Thoracic aorta (tissue), 2 donors: ENCODE measurements at places on chromosomes 6 and 20. TPM values are rescaled to one million over a fixed set of nuclear protein-coding genes. Genes with fewer than 3 reads are reported as not detected.
A peak's percentile ranks its signal among the peaks of the same experiment; 100 is the strongest.

- DNase-seq: no peak
- H3K36me3 ChIP-seq: no peaks in the 10 kb centered on the region
- no peaks in the 10 kb centered on the region for H3K27me3 ChIP-seq
- H3K4me3 ChIP-seq: no peak overlapping the region
- peaks cover 29% of the 10 kb centered on the region for H3K4me1 ChIP-seq
Observed at GRCh38 chr6:53827531-53827930, 32.7 kb downstream of the LRRC1 start.

The OR2H2 gene
- not detected for total RNA-seq

DNA sequence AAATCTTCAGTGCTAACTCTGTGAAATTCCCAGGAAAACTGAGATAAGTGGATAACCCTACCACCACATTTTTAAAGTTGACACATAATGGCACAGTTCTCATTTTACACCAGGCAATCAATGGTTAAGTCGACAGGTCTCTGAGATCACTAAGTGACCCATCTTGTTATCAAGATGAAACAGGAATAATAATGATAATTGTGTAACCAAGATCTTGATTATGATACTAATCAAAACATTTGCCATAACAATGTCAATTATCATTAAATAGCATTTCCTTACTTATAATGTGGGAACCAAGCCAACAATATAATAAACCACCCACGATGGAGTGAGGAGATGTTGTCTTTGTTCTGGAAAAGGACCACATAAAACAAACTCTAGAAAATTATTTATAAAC, 541.6 kb downstream of the TFAP2B start:
- H3K4me3 ChIP-seq: no peak overlapping the region
- H3K27me3 ChIP-seq: no peaks in the 10 kb centered on the region
- no peak for DNase-seq
- no peak overlapping the region for H3K27ac ChIP-seq
- H3K4me1 ChIP-seq: no peaks in the 10 kb centered on the region

DNA sequence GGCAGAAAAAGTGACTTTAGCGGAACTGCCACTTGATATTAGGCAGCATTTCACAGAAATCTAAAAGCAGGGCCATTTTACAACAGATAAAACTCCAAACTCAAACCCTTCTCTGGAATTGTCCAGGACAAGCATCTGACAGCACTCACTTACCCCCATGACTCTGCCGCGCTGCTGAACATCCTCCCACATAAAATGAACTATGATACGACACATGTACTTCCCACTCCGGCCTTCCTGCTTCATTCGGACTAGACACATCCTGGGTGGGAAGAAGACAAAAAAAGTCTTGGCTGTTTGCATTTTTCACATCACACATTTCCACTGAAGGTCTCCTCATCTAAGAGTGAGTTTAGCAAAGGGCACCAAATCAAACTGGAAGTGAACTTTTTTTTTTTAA, 54.8 kb upstream of the FAM83C start:
- H3K36me3 ChIP-seq: peaks cover 20% of the 10 kb centered on the region
- no peak overlapping the region for H3K27ac ChIP-seq
- no peak for DNase-seq
- no peaks in the 10 kb centered on the region for H3K27me3 ChIP-seq

The BEND3 gene
- total RNA-seq: 0.54 TPM

The HSD17B8 gene
- 4.0 TPM for total RNA-seq

The C4B gene
- total RNA-seq: 108 TPM

GRCh38 chr6:13453771-13454251, 33.6 kb downstream of the GFOD1 start:
- no peaks in the 10 kb centered on the region for H3K27me3 ChIP-seq
- no peak overlapping the region for H3K4me3 ChIP-seq
- no peak for DNase-seq
- no peaks in the 10 kb centered on the region for H3K36me3 ChIP-seq

DNA sequence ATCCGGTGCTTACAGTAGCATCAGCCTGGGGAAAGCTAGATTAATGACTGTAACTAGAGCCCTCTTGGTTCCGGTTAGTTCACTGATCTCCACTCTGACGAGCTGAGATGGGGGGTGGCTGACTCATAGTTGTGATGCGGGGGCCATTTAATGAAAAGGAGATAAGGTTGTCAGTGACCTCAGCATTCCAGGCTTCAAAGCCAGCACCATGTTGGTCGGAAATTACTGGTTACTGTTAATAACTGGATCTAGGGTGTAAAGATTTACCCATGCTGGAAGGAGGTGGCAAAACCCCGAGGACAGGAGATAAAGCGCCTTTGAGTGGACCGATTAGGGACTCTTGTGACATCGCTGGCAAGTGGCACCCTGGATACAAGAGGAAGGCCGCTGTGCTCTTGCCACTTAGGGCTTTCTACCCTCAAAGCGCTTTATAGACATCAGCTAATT, 21.1 kb downstream of the FOXC1 start:
- H3K36me3 ChIP-seq: no peaks in the 10 kb centered on the region
- no peak overlapping the region for H3K4me3 ChIP-seq
- H3K27me3 ChIP-seq: no peaks in the 10 kb centered on the region
- H3K27ac ChIP-seq: peak overlapping the region; percentile 21
- no peak for DNase-seq

DNA sequence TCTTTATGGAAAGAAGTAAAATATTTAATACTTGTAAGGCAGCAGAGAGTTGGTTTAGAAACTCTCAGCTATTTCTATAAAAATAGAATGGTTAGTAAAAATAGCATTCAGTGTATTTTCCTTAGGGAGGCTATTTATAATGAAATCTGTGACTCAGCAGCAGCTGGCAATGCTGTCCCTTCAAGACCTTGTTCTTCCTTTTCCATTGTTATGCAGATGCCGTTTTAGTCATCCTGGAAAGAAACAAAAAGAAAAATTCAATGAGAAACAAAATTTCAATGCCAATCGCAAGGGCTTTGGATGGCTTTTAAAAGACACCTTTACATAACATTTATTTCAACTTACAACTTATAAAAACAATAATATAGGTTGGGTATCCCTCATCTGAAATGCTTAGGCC, 17.5 kb downstream of the MPC1 start:
- peaks cover 7% of the 10 kb centered on the region for H3K4me1 ChIP-seq
- H3K27ac ChIP-seq: peak overlapping the region; percentile 95
- H3K36me3 ChIP-seq: no peaks in the 10 kb centered on the region

- H3K27me3 ChIP-seq: no peaks in the 10 kb centered on the region
- H3K27ac ChIP-seq: no peak overlapping the region
- no peak overlapping the region for H3K4me3 ChIP-seq
- H3K4me1 ChIP-seq: no peaks in the 10 kb centered on the region
- DNase-seq: no peak
Observed at GRCh38 chr20:3014662-3015061, 28.8 kb upstream of the GNRH2 start.

DNA sequence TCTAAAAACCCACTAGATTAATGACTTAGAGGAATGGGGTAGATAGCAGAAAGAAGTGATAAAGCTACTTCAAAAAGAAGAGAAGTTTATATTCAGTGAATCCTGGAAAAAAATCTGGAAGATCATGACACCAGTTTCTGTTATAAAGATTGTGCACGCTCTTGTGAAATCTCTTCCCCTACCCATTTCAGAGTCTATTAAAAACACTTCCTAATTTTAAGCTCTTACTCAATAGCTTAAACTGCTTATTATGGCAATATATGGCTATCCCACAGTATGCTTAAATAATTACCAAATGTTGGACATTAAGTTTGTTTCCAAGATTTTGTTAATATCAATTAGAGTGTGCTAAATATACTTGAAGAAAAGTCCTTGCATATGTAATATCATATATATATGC, 585.3 kb upstream of the MAN1A1 start:
- H3K27me3 ChIP-seq: no peaks in the 10 kb centered on the region
- no peak overlapping the region for H3K27ac ChIP-seq
- no peak for DNase-seq
- H3K4me1 ChIP-seq: no peaks in the 10 kb centered on the region
- no peaks in the 10 kb centered on the region for H3K36me3 ChIP-seq
- H3K4me3 ChIP-seq: no peak overlapping the region

DNA sequence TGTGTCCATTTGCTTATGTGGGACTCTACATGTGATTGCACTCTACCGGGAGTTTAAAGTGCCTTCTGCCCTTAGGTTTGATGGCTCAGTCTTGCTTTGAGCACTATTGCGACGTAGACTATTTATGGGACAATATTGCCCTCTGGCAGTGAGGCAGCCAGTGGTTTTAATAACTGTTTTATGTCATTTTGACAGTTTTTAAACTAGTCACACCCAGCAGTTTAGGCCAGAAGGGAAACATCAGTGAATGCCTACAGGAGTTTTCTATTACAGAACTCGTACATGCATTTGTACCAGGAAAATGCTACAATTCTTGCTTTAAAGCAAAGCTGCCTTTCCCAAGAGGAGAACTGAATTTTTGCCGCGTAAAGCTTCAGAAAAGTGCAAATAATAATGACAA, 813.7 kb downstream of the KIF16B start:
- H3K4me3 ChIP-seq: no peak overlapping the region
- DNase-seq: no peak
- H3K36me3 ChIP-seq: no peaks in the 10 kb centered on the region
- no peaks in the 10 kb centered on the region for H3K27me3 ChIP-seq
- H3K4me1 ChIP-seq: peaks cover 38% of the 10 kb centered on the region

DNA sequence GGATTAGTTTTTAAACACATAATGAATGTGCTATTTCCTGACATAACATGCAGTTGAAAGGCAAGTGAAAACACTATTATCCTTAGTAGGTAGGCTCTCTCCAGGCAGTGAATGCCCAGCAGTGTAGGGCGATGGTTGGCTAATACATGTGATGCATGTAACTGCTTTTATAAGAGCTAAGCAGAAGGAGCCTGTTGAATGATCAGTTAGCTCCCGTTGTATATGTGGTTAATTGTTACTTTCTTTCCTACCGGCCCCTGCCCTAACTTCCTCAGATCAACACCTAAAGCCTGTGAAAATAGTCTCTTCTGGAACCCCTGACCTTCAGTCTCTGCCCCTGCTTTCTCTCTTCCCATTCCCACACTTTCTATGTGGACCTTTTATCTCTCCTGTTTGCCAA, 10.5 kb downstream of the SOX4 start:
- DNase-seq: no peak
- no peaks in the 10 kb centered on the region for H3K4me1 ChIP-seq
- no peaks in the 10 kb centered on the region for H3K27me3 ChIP-seq
- H3K27ac ChIP-seq: no peak overlapping the region

The RAB44 gene
- total RNA-seq: not detected

DNA sequence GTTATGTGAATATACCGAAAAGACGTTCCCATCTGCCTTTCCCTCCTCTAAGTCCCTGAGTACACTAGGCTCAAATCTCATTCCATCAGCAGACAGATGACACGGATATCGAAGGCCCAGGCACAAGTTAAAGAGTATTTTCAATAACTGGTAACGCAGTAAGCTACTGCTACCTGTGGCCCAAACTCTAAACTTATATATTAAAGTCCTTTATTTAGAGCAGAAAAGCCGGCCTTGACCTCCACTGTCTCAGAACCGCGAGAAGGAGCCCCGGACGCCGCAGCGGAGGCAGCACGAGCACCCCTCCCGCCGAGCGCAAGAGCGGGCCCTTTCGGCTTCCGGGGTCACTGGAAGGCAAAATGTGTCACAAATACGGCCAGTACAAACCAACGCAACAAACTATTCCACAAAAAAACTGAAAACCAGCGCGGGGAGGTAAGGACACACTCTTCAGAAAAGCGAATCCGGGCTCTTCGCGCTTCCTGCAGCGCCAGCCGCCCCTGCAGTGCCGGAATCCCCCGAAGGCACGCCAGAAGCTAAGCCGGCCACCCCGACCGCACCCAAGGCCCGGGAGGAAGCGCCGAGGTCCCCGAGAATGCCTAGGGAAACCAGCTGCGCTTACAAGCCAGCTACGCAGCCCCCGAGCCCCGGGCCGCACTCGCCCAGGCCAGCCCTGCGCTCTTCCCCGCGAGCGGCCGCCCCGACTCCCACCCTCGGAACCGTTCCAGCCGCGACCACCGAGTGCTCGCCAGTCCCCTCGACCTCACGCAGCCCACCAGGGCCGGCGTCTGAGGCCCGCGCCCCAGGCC, 681 bp downstream of the DIDO1 start:
- peak overlapping the region; percentile 97 for H3K4me3 ChIP-seq
- peak overlapping the region; percentile 96 for H3K27ac ChIP-seq
- peaks cover 53% of the 10 kb centered on the region for H3K4me1 ChIP-seq
- no peaks in the 10 kb centered on the region for H3K27me3 ChIP-seq

- no peaks in the 10 kb centered on the region for H3K27me3 ChIP-seq
- H3K27ac ChIP-seq: no peak overlapping the region
- no peak overlapping the region for H3K4me3 ChIP-seq
- H3K4me1 ChIP-seq: no peaks in the 10 kb centered on the region
Observed at GRCh38 chr20:48214601-48215000, 429.3 kb upstream of the SULF2 start.

The PHACTR1 gene
- total RNA-seq: 69.1 TPM

The TFAP2D gene
- not detected for total RNA-seq

DNA sequence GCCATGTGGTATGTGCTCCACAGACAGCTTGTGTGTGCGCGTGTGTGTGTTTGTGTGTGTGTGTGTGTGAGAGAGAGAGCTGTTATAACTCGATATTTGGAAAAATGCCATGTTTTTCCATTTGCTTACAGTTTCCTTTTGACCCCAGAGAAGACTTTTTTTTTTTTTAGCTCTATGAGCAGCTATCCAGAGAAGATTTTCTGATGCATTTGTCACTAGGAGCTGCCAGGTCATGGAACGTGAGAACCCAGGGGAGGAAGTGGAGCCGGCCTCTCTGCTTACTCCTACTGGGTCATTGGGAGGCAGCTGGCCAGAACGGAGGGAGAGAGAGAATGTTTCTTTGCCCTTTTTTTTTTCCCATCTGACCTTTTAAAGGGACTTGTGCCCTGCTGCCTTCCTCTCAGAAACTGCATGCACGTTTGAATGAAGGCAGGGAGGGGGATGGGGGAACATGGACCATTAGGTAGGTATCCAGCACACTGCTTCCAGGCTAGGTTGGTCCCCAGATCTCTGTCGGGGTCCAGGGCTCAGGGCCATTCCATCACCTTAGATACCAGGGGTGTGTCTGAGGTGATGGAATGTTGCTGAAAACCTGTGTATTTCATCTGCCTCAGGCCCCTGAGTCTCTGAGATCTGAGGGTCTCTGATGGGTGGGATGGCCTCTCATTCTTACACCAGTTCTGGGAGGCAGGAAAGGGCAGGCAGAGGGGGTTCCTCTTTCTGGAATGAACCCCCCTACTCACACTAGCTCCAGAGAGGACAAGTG, 11.2 kb upstream of the MRPS18A start:
- H3K27me3 ChIP-seq: no peaks in the 10 kb centered on the region
- no peak for DNase-seq
- H3K36me3 ChIP-seq: no peaks in the 10 kb centered on the region
- no peak overlapping the region for H3K27ac ChIP-seq
- no peak overlapping the region for H3K4me3 ChIP-seq

The RAET1G gene
- total RNA-seq: not detected

DNA sequence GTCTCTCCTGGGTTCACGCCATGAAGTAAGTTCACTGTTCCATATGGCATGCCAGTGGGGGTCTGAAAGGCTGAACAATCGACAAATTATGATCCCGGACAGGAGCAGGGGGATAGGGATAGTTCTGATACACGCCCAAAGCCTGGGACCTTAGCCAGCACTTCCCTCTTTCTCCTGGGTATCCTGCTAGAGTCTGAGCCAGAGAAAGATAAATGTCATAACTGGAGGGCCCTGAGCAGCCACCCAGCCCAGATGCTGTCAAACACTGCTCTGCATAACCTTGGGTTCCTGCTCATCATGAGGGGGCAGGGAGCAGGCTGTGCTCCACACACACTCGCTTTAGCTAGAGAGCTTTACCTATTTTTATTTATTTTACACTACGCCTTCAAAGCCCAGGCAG, 12.3 kb downstream of the EDEM2 start:
- DNase-seq: no peak
- H3K27me3 ChIP-seq: no peaks in the 10 kb centered on the region
- H3K36me3 ChIP-seq: peaks cover 24% of the 10 kb centered on the region

- peaks cover 19% of the 10 kb centered on the region for H3K4me1 ChIP-seq
Observed at GRCh38 chr6:158021814-158022748, 40.4 kb downstream of the SYNJ2 start.

The C6orf118 gene
- total RNA-seq: not detected
